MM.1S (cell line): ENCODE measurements at places on chromosomes 16 and 17.

- DNase-seq: no peak
Measured at GRCh38 chr17:66677201-66677981, 157.5 kb upstream of the CACNG5 start.

- no peak for DNase-seq
Measured at GRCh38 chr16:73202161-73202729, 154.3 kb upstream of the ZFHX3 start.

DNA sequence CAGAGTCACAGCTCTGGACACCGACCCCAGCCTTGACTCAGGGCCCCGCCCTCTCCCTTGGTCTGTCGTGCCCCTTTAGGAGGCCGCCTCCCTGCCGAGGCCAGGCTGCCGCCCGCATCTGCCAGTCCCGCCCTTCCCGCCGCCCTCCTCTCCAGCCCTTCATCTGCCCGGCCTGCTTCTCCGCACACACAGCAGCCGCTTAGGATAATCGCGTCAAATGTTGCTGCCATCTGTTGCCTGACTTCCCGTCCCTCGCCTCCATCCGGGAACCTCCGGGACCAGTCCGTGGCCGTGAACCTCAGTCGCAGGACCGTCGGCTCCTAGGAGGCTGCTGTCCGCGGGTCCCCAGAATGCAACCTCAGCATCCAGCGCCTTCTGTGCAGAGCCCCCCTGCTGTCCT, 11.9 kb downstream of the GSE1 start:
- no peak for DNase-seq

DNA sequence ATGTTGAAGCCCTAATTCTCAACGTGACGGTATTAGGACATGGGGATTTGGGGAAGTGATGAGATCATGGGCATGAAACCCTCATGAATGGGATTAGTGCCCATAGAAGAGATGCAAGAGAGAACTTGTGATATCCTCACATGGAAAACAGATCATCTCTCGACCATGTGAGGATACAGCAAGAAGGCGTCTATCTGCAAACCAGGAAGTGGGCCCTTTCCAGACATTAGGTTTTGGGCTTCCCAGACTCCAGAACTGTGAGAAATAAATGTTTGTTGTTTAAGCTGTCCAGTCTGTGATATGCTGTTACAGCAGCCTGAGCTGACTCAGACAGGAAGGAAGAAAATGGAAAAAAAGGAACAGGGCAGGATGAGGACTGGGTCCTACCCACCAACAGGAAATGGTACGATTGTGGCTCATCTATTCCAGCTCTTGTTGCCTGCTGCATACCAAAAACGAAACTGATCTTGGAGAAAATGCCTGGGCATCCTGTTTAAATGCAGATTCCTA, 21.9 kb upstream of the SSTR2 start:
- DNase-seq: no peak

- no peak for DNase-seq
Measured at GRCh38 chr17:62870552-62870971, 62.4 kb upstream of the MARCHF10 start.

- no peak for DNase-seq
Measured at GRCh38 chr16:81830845-81831540, 51.9 kb downstream of the PLCG2 start.

GRCh38 chr17:75795820-75796607, 11.4 kb downstream of the UNK start:
- no peak for DNase-seq

GRCh38 chr17:57213180-57213825, 43.0 kb upstream of the MSI2 start:
- DNase-seq: no peak

DNA sequence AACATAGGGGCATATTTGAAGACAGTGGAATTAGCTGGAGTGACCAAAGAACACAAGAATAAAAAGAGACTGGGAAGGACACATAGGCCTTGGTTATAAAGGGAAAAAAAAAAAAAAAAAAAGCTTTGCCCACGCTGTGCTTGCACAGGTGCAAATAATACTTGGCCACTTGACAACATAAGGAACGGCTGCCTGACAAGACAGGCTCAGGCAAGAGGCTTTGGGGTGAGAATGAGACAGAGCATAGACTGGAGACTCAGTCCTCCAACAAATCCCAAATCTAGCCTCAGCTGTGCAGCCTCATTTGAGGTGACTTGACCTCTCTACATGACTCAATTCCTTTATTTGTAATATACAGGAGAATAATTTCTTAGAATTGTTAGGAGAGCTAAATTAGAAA, 332.8 kb upstream of the DYNLRB2 start:
- no peak for DNase-seq

- no peak for DNase-seq
Measured at GRCh38 chr17:39549747-39550573, 57.8 kb downstream of the NEUROD2 start.

- DNase-seq: no peak
Measured at GRCh38 chr17:72358465-72358864, 237.6 kb downstream of the SOX9 start.

GRCh38 chr17:9549215-9549614, 26.4 kb downstream of the STX8 start:
- no peak for DNase-seq

DNA sequence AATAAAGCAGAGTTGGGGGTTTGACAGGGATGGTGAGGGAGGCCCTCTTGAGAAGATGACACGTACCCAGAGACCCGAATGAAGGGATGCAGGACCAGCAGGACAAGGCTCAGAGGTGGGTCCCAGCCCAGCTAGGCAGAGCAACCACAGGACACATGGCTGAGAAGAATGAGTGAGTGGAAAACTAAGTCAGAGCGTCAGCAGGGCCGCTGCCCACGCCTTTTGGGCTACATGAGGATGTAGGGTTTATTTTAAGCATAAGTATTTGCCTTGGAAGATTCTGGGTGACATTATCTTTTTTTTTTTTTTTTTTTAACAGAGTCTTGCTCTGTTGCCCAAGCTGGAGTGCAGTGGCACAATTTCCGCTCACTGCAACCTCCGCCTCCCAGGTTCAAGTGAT, 176.0 kb downstream of the TMEM132E start:
- DNase-seq: no peak

GRCh38 chr16:24013864-24014645, 178.3 kb downstream of the PRKCB start:
- peak; percentile 83 for DNase-seq

DNA sequence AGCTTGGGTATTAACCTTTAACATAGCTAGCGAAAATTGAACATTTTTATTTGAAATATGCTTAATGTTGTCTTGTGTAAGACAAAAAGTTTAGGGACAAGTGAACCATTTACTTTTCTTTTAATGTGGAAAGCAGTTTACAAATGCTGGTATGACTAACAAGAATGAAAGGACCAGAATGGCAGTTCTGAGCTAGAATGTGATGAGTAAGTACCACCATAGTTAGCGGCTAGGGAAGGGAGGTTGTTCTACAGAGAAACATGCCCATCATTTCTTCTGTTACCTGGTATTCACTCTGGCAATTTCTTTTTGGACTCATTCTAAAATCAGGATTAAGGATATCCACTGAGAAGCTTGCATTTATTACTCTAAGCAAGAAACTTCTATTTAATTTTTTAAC, 121.1 kb downstream of the WWOX start:
- DNase-seq: no peak

DNA sequence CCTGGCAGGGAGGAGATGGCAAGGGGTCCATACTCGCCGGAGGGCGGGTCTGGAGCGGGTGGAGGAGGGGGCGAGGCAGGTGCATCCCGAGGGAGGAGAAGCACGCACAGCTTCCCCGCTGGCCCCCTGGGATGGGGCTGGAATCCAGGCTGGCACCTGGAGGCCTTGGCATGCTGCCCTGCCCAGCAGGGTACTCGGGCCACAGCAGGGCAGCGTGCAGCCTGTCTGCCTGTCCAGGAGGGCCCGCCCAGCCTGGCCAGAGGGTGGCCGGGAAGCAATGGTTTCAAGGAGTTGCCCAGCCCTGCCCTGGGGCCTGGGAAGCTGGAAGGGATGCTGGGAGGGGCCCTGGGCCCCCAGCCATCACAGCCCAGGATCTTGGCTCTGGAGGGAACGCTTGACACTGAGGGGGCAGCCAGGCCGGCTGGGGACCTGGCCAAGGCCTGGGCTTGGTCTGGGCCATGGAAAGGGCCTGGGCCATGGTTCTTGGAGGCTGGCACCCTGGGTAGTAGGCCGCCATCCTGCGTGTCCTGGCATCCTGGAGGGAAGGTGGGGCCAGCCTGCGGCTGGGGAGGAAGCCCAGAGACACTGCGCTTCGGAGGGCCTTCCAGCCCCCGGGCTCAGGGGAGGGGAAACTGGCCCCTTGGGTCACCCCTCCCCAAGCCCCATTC, 1.1 kb downstream of the GLIS2 start:
- DNase-seq: no peak

DNA sequence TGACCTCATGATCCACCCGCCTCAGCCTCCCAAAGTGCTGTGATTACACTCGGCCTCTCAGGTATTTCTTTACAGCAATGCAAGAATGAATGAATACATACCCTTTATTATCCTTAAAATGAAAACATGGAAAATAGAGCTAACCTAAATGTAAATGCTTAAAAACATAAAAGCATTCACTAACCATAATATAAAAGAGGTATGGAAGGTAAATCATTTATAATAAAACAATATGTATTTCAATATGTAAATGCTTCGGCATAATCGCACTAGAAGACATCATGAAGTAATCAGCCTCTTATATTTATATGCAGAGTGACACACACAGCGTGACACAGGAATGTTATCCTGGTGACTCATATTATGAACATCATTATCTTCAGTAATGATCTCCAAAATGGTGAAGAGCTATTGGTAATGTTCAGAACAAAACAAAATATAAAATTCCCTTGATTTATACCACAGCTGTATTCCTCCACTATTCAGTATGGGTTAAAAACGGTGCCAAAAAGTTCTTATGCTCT, 53.9 kb downstream of the AIPL1 start:
- DNase-seq: no peak

- DNase-seq: no peak
Measured at GRCh38 chr17:41970901-41971331, 4.3 kb downstream of the CNP start.

- no peak for DNase-seq
Measured at GRCh38 chr16:59971264-59971663, 1237.1 kb upstream of the GOT2 start.

- DNase-seq: no peak
Measured at GRCh38 chr16:74601126-74601871, 5.6 kb downstream of the GLG1 start.

- no peak for DNase-seq
Measured at GRCh38 chr17:52035336-52035915, 123.1 kb downstream of the CA10 start.

DNA sequence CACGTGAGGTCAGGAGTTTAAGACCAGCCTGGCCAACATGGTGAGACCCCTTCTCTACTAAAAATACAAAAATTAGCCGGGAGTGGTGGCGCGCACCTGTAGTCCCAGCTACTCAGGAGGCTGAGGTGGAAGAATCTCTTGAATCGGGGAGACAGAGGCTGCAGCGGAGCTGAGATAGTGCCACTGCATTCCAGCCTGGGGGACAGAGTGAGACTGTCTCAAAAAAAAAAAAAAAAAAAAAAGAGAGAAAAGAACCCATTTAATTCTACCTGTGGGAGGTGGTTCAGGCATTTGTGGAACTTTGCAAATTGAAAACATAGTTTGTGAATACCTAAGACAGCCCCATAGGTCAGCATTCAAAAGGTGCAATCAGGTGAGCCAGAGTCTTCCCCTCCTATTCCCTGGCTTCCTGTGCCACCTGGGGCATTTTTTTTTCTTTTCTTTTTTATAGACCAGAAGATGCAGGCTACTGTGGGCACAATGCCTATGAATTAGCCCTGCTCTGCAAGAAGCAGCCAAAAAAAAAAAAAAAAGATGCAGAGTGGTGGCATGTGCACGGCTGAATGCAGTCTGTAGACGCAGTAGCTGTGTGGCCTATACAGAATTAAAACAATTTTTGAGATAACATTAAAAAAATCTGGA, 9.1 kb upstream of the SOCS3 start:
- DNase-seq: no peak

- DNase-seq: no peak
Measured at GRCh38 chr17:82257473-82257872, 16.0 kb downstream of the CSNK1D start.

- no peak for DNase-seq
Measured at GRCh38 chr17:43891851-43892646, 15.3 kb downstream of the MPP2 start.

DNA sequence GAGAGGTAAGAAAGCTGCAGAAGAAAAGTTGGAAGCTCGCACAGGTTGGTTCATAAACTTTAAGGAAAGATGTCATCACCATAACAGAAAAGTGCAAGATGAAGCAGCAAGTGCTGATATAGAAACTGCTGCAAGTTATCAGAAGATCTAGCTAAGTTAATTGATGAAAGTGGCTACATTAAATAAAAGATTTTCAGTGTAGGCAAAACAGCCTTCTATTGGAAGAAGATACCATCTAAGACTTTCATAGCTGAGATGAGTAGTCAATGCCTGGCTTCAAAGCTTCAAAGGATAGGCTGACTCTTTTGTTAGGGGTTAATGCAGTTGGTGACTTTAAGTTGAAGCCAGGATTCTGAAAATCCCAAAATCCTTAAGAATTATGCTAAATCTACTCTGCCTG, 24.0 kb downstream of the CYLD start:
- no peak for DNase-seq

DNA sequence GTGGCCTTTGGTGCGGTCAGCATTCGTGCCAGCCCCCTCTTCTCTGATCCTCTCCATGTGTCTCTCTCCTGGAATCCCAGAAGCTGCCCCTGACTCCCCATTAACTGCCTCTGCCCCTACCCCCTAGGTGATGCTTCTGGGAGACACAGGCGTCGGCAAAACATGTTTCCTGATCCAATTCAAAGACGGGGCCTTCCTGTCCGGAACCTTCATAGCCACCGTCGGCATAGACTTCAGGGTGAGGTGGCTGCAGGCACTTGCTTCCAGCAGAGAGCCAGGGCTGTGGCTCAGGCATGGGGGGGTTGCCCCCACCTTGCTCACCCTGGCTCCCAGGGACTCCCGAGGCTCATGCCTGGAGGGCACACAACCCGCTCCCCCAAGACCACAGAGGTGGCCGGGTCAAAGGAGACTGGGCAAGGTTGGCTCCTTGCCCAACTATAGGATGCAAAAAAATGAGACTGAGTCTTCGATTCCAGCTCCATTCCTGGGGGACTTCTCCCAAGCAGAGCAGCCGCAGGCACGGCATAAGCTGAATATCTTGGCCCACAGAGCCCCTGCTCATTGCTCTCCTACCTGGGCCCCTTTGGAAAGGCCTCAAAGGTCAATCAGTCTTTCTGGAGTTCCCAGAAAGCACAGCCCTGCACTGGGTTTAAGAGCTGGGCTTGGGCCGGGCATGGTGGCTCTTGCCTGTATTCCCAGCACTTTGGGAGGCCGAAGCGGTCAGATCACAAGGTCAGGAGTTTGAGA, 3.8 kb downstream of the RAB37 start:
- DNase-seq: no peak

DNA sequence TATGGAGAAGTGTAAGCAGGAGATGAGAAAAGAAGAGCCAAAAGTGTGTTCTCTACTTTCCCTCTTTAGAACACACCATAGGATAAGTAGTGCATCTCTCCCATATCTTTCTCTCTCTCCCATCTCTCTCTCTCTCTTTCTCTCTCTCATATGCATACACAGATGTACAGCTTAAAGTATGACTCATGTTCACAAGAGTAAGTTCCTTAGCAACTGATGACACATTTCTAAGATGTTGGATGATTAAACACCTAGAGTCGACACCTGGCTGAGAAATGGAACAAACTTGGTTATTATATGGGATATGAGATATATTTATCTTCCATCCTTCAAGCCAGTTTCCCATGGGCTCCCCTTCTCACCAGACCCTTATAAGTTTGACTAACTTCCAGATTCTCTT, 113.5 kb downstream of the TMEM132E start:
- no peak for DNase-seq
